Fibroblast of skin of right quadriceps (primary cell): ENCODE measurements at places on chromosomes 4 and X.

DNA sequence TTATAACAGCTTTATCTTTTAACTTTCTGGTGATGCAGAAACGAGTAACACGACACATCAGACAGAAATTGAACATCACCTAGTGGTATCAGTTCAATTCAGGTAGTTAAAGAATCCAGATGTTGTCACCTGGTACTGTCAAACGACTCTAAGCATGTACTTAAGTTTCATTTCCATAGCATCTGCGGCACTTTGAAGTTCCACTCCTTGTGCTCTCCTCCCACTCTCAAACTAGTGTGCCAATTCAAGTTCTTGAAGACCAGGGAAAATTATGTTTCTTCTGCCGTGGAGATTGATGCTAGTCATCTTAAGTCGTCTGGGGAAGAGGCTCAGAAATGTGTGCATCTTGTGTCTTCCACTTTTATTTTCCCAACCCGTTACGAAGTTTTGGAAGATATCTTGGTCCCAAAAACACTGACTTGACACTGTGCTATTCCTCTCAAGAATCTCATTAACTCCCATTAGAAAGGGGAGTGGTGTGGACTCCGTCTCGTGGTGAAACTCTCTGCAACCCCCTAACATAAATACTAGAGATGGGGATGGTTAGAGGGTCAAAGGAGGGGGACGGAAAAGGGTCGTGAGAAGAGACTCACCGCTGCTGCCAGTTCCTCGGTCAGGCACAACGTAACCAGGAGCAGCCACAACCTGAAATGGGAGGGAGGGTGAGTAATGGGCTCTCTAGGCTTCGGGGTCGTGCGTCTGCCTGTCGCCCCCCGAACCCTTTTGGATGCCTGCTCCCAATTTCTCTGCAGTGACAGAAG lies 693 bp downstream of the COL4A6 start:
- no peak for DNase-seq

DNA sequence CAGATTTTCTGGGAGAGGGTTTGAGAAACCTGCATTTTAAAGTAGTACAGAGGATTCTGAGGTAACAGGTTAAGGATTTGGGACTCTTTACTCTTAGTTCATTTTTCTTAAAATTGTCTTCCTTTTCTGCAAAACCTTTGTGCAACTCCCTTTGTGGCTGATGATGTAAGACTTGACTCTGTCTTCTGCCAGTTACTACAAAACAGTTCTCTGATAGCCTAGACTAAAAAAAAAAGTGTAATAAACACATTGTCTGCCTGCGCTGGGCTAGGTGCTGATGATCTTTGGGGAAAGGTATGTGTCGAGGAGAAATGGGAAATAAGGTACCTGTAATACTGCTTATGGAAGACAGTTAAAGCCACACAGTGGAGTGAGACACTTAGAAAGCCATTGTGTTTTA lies 28.7 kb downstream of the IL13RA1 start:
- DNase-seq: no peak

- DNase-seq: no peak
These were observed 216.4 kb upstream of the HAND2 start for GRCh38 chr4:173746424-173746823.

DNA sequence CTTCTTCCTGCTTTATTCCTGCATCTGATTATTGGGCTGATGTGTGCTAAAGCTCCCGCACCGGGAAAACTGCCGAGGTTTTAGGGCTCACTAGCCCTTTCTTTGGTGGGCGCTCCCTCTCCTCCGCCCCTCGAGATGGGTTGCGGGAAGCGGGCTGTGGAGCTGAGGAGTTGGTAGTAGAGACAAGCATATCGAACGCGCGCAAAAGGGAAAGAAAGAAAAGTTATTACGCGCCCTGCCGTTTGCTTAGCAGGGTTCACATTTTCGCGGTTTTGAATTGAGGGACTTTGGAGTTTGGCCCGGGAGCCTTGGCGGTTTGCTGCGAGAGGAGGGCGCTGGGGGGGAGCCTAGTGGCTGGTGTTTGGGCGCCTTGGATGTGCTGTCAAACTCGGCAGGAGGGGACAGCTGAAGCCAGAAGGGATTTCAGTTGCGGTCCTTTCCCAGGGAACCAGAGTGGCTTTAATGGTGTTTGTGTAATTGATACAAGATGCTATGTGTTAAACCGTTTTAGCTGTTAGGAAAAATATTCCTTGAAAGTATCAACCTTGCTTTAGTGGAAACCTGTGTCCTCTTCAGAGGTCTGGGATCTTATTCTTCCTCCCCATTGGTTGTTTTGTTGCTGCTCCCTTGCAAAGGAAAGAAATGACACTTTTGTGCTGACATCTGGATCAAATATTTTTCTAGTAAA lies 1.1 kb downstream of the GAB1 start:
- peak; percentile 65 for DNase-seq

DNA sequence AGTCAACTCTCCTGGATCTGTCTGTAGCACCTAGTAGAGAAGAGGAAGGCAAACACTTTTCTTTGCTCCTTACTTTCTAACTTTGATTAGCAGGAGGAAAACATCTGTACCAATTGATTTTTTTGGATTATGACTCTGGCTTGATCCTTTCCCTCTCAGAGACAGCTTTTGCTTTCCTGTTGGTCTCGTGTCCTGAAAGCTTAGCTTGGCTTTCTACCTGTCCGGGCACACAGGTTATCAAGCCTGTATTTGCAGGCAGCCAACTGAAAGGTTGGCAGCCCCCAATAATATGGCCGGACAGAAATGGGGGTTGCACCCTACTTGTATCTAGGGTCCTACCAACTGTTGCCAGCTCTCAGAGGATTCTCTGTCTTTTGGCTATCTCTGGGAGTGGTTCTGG lies 43.1 kb upstream of the LAMP2 start:
- DNase-seq: no peak

GRCh38 chrX:105711805-105712204 lies 110.5 kb upstream of the NRK start:
- no peak for DNase-seq
